Stimulated activated CD4-positive, alpha-beta T cell treated with anti-CD3 and anti-CD28 coated beads, Interleukin-2, amount 100 ng/mL, for 48 hours (primary cell): ENCODE measurements at places on chromosomes 5 and 9.

DNA sequence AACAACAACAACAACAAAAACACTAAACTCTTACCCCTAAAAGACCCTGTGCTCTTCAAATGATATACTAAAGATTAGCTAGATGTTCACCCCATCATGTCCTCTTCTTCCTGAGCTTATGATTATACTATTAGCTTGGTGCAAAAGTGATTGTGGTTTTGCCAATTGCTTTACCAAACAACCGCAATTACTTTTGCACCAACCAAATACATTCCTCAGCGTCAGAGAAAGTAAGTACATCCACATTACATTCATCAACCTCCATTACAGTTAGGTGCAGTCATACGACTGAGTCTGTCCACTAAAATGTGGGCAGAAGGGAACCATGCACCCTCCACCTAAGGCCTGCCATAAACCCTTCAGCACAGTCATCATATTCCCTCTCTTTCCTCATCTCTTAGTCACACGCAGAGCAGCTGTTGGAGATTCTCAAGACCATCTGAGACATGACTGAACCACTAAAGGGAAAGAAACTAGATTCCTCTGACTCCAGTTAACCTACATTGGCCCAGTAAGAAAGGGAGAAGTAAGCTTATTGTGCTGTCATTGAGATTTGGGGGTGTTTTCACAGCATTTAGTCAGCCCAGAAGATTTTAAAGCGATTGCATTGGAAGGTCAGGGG is 181.6 kb upstream of the TLE4 start:
- no peak for DNase-seq

DNA sequence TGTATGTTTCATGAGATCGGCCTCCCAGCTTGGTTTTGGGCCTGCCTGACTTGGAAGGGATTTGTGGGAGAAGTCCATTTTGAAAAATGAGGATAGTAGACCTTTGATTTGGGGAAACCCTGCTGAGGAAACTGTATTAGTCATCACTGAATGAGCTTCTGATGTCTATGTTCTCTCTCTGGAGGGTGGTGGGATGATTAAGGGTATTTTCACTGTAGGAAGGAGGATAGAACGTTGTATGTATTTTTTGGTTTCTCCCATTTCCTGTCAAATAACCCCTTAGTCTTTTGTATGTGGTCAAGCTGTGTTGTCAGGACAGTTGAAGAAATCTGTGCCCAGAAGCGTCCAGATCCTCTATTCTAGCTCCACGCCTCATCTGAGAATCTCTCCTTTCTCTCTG is 151.9 kb downstream of the INSYN2B start:
- no peak for DNase-seq

DNA sequence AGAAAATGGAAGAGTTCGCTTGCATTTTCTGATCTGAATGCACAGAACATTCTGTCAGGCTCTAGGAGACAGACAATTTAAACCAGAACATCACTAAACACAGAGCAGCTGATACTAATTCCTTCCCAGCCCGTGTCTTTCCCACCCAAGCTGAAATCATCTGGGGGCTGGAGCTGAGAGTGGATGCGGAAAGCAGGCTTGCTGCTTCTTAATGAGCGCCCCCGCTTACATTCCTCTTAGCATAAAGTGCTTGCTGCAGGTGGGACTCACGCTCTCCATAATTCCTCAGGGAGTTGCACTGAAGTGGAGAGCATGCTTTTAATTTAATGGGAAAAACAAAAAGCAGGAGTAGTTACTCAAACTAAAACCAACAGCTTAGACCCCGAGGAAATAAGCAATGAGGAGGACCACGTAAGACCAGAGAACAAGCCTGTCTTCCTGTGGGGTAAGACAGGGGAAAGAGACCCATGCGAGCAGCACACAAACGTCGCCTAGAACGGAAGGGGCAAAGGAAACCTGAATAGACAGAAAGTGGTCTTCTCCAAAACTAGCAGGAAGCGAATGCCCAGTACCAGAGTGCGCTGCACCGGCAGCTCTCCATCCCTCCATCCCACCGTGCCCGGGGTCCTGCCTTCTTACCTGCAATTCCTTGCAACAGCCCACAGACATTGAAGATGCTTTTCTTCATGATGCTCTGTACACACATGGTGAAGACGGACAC is 139.3 kb downstream of the LHFPL2 start:
- DNase-seq: no peak

- no peak for DNase-seq
Measured at GRCh38 chr5:135678640-135679268, 100.0 kb upstream of the CXCL14 start.

DNA sequence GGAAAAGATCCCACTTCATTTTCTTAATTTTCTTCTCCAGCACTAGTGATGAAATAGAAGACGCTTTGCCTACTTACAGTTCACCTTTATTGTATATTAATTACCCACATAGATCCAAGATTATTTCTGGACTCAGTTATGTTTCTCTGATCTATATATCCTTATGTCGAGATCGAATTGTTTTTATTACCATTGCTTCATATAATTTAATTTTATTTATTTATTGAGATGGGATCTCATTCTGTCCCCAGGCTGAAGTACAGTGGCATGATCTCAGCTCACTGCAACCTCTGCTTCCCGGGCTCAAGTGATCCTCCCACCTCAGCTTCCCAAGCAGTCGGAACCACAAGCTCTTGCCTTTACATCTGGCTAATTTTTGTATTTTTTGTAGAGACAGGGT is 121.3 kb downstream of the UGCG start:
- DNase-seq: no peak

DNA sequence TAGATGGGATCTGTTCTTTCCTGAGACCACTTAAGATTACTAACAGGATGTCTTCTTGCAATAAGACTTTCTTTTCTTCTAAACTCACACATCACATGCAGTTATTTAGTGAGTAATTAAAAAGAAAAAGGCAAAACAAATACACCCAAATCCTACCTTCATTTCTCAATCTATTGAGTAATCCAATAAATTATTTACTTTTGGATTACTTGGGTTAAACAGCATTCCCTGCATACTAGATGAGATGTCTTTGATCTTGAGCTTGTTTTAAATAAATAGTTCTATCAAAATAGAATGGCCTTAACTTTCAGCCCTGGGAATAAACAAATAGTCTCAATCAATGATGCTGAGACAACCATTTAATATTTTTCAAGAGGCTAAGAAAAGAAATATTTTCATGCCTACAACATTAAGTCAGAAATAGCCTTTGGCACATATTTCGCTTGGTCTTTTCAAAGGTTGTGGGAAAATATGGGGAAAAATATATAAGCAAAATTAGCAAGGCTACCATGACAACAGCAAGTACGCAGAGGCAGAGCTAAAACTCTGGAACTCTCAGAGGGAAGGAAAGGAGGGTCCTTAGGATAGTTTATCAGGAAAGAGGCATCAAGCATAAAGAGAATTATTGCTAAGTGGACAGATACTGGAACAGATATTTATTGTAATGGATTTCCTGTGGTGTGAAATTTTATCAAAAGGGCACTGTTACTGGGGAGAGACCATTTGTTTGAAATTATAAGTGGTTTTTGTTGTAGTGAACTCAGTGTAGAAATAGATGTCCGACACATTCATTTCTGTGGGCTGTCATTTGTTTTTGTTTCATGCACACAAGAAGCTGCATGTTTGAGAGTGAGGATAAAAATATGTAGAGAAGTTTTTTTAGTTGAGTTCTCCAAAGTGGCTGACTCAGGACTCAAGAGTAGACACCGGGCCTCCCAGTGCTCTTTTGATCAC is 70.2 kb upstream of the CDH6 start:
- no peak for DNase-seq

DNA sequence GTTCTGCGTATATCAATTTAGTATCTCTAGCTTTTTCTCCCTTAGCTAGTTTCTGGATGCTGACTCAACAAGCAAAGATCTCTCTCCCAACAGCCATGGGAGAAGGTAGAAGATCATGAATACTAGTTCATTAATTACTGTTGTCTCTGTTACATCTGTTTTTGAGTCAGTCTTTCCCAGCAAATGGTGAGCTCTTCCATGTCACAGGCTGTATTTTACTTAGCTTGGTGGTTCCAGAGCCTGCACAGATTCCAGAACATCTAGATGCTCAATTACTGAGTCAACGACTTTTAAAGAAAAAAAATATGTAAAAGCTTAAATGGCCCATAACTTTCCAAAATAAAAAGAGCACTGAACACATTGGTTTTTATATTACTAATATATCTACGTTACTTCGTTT is 307.2 kb downstream of the NSG2 start:
- DNase-seq: no peak

DNA sequence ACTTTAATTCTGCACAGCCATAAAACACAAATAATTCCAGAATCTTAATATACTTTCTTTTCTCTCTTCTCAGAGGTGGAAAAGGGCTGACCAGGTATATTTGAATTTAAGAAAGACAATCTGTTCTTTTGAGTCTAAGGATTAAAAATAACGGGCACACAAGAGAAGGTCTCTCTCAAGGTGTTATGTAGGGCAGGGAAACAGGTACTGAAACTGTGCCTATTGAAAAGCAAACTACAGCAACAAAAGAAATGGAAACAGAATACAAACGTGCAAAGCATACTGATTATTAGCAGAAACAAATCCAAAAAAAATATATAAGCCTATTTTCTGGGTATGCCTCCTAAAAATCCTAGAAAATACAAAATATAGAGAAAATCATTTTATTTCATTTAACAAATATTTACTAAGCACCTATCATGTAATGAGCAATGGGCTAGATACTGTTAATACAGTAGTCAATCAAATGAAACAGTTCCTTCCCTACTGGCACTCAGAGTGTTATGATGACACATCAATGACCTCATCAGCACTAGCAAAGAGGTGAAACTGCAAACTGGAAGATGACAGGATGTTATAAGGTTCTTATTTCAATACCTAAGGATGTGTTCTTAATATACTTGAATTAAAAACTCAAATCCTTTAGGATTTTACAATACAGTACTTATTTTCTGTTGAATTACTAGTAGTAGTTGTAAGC is 87.7 kb downstream of the AUH start:
- no peak for DNase-seq

- no peak for DNase-seq
Measured at GRCh38 chr9:37969130-37969529, 65.2 kb upstream of the SLC25A51 start.

- no peak for DNase-seq
Measured at GRCh38 chr9:89956907-89957306, 352.1 kb downstream of the GADD45G start.

GRCh38 chr9:137761032-137761431 is 116.5 kb upstream of the CACNA1B start:
- no peak for DNase-seq

- DNase-seq: no peak
Measured at GRCh38 chr5:95817430-95817829, 5.1 kb downstream of the GLRX start.

GRCh38 chr5:173395257-173395932 is 67.2 kb upstream of the STC2 start:
- DNase-seq: no peak

GRCh38 chr5:179905161-179905560 is 2.5 kb downstream of the TBC1D9B start:
- DNase-seq: no peak
